ENCODE measurements at places on chromosomes 7 and 10.
A peak's percentile ranks its signal among the peaks of the same experiment; 100 is the strongest.

GRCh38 chr7:118657391-118658005 is 433.0 kb downstream of the ANKRD7 start:
- DNase-seq, result no peak

DNA sequence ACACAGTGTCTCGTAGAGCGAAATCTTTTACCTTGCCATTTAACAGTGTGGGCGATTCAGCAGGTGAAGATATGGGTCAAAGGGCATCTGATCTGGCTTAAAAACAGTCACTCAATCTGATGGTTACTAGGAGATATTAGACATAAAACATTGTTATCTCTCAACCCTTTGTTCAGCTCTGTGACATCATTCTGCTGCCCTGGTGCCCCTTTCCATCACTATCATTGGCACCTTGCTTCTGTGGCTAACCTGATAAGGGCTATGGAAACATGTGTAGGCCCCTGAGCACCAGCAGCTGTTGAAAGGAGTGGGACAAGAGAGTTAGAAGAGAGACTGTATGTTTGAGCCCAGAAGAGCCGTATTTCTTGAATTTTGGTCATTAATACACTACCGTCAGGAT is 650.3 kb downstream of the PHTF2 start:
- no peak for DNase-seq

- DNase-seq, result no peak
Observed at GRCh38 chr7:129832282-129832681, 120.5 kb downstream of the UBE2H start.

- peak; percentile 100 for DNase-seq
Observed at GRCh38 chr7:25854608-25855497, 297.1 kb upstream of the NFE2L3 start.

DNA sequence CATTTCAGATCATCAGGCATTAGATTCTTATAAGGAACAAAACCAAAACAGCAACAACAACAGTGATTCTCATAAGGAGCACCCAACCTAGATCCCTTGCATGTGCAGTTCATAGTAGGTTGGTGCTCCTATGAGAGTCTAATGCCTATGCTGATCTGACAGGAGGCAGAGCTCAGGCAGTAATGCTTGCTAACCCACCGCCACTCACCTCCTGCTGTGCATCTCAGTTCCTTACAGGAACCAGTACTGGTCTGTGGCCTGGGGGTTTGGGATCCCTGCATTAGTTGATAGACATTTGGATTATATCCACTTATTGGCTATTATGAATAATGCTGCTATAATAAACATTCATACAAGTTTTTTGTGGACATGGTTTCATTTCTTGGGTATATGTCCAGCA is 14.0 kb downstream of the MKLN1 start:
- DNase-seq, result no peak

- no peak for DNase-seq
Observed at GRCh38 chr7:107678110-107678753, 17.6 kb downstream of the SLC26A4 start.

- DNase-seq, result no peak
Observed at GRCh38 chr10:17758896-17759295, 6.9 kb downstream of the TMEM236 start.

- no peak for DNase-seq
Observed at GRCh38 chr7:97019710-97020225, 4.9 kb downstream of the DLX5 start.

GRCh38 chr10:34504534-34504933 is 310.6 kb downstream of the PARD3 start:
- no peak for DNase-seq

GRCh38 chr7:24580283-24580946 is 7.2 kb downstream of the PALS2 start:
- DNase-seq, result no peak

DNA sequence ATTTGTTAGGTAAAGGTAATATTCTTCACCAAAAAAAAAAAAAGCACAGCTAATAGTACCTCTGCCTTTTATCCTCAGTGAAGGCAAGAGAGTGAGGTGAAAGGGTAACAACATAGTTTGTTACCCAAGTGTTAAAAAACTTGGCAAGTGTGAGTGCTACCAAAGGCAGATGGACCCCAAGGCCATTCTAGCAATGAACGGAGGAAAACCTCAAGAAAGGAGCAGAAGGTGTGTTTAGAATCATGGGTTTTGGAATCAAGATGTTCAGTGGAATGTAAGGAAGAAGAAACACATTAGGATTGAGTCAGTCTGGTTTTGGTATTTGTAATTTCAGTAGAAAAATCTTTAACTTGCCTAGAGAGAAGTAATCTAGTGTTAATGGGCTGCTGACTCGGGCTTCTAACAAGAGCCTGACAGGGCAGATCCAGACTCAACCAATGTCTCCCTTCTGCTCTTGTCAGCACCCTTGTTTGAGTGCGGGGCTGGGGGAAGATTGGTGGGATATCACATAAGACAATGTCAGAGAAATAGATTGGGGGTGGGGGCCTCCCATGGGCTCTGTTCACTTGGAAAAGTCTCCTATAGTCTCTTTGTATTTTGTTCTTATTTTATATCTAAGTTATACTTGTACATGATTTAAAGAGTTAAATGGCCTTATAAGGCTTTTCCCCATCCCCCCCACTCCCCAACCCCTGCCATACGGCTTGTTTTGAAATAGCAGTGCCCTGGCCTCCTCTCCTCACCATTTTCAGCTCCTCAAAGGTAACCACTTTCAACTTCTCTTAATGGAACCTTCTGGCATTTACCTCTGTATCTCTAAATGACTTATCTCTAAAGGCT is 44.4 kb downstream of the SCD start:
- no peak for DNase-seq

DNA sequence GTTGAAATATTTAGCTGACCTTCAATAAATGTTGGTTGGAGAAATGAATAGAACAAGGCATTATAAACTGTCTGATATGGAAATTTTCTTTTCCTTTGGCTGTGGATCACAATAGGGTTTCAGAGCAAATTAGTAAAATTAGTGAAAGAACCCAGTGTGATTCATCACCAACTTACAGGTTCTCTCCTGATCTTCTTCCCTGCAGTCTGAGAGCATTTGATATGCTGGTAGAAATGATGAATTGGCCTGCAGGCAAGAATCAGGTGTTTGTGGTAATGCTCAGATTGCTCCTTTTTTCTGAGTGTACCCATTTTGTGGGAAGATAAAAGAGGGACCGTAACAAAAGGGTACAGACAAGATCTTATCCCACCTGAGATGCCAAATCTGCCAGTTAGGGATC is 51.9 kb downstream of the BTAF1 start:
- no peak for DNase-seq

- no peak for DNase-seq
Observed at GRCh38 chr7:159075563-159076238, 69.0 kb downstream of the VIPR2 start.

- DNase-seq, result no peak
Observed at GRCh38 chr7:151038951-151039849, 9.1 kb upstream of the ASIC3 start.

GRCh38 chr10:36091007-36091406 is 448.9 kb upstream of the FZD8 start:
- DNase-seq, result no peak

GRCh38 chr7:107232568-107233090 is 63.8 kb downstream of the HBP1 start:
- no peak for DNase-seq

DNA sequence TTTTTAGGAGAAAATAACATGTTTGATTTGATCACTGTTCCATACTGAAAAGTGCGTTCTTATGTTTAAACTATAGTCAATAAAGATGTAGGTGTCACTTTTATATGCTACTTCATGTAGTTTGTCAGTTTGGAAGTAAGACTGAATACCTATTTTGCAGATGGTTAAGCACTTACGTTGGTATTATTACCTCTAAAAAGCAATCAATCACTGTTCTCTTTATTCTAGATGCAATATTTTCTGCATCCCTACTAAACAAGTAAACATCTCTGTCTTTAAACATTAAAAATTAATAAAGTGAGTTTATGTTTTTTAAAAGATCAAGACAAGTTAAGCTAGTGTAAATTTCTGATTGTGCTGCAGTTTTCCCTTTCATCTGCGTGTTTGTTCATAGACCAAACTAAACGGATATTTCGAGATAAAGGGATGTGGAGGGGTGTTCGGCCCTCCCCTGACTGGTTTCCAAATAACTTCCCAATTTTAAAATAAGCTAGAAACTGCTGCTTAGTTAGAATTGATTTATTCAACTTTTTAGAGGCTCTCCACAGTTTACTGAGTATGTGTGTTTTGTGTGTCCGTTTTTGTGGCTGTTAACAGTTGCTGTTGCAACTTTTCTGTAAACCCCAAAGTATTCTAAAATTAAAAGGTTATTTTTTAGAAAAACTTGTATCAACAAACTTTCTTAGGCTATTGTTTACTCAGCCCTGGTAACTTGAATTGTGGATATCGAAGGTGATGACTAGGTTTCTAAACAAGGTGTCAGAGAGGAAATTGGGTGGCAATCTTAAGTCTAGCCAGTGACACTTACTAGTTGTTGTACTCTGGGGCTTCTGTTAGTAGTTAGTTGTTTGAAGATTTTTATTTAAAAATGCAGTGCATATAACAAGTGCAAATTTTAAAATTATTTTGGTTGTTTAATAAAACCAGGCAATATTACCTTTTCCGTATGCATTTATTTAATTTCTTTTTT is 974 bp downstream of the KIF11 start:
- DNase-seq, result no peak

GRCh38 chr10:1672001-1672781 is 65.1 kb downstream of the ADARB2 start:
- no peak for DNase-seq

DNA sequence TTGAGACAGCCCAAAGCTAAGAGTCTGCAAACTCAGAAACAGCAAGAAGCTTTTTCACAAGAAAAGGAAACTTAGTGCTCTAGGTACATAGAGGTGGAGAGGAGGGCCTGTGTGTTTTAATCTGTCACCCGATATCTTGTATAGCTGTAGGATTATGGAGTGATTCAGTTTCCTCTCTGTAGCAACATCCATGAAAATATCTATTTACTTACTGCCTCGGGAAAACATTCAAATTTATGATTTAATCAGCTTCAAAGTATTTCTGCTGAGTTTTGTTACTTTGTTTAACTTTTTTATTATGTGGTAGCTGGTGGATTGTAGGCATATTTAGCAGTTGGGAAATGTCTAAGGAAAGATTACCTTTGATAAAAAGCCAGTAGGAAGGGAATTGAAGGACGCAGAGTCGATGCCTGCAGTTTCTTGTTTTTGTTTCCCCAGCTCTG is 292.0 kb downstream of the CCDC3 start:
- DNase-seq, result no peak

DNA sequence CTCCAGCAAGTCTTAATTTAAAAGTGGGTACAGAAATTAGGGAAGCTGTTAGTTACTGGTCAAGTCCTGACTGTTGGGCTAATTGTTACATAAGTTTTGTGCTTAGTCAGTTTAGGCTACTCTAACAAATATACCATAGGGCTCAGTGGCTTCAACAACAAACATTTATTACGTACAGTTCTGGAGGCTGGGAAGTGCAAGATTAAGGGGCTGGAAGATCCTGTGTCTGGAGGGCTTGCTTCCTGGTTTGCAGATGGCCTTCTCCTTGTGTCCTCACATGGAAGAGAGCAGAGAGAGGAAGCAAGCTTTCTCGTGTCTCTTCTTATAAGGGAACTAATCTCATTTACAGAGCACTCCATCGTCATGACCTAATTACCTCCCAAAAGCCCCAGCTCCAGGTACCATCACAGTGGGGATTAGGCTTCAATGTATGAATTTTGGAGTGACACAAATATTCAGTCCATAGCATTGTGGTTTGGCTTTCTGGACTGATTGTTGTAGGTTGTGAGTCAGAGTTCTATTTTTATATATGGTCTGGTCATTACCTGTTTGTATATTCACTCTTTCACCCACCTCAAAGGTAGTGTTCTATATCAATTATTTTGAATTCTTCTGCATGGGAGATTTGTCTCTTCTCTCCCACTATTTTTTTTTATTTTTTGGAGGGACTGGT is 17.1 kb downstream of the ST7 start:
- DNase-seq, result no peak

DNA sequence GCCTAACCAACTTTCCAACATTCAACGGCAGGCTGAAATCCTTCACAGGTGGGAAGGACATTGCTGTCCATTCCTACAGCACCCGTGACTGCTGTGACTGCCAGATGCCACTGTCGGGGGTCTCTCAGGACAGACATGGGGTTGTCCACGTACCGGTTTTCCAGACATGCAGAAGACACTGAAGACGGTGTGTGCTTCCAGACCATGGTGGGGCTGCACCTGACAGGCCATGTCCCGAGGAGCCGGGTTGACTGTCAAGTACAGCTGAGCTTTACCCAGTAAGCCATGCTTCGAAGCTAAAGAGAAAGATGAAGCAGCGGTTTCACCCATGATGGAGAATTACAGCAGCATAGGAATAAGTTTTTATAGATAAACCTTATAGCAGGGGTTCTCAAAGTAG is 70.9 kb downstream of the PKD1L1 start:
- no peak for DNase-seq

DNA sequence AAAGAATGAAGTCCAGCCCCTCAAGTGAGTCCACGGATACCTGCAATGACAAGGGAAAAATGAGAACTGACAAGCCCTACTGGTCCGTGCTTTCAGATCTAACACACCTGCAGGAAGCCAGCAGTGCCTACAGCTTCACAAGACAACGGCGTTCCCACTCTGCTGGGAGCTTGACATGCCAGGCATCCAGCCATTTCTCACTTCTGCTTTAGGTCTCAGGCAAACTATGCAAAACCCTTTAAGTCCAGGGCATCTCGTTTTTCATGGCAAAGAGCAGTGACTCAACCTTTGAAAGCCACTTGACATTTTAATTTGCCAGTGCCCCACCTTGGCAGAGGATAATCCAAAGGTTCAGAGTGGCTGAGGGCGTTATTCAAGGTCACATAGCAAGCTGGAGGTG is 49.1 kb upstream of the GPAM start:
- no peak for DNase-seq

DNA sequence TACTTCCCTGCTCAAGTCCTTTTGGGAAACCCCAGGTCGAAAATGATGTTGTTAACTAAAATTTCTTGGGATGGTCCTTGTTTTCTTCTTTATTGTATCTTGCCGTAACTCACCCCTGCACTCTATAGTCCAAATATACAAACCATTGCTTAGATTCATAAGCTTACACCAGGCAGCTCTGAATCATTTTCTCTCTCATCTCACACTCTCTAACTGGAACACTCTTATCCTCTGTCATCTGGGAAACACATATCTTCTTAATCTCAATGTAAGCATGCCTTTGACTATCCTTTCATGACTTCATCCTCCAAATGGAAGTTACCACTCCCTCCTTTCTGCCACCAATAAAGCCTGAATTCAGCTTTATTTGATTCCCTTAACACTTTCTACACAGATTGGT is 175.8 kb upstream of the ANK3 start:
- no peak for DNase-seq

GRCh38 chr10:26627324-26627723 is 70.2 kb upstream of the PDSS1 start:
- no peak for DNase-seq

- DNase-seq, result no peak
Observed at GRCh38 chr7:57482-58255, 134.7 kb upstream of the FAM20C start.

- DNase-seq, result no peak
Observed at GRCh38 chr10:60661637-60662036, 116.6 kb upstream of the CDK1 start.

- DNase-seq, result no peak
Observed at GRCh38 chr10:114250236-114250635, 11.2 kb downstream of the VWA2 start.

- DNase-seq, result no peak
Observed at GRCh38 chr10:23981520-23982309, 227.2 kb upstream of the KIAA1217 start.

GRCh38 chr7:34846976-34847375 is 189.0 kb downstream of the NPSR1 start:
- DNase-seq, result no peak

Measured in NCI-H446 treated with DMSO at 0.1 percent for 48 hours (cell line).